D721Med (cell line): ENCODE measurements at places on chromosomes 11 and 22.

DNA sequence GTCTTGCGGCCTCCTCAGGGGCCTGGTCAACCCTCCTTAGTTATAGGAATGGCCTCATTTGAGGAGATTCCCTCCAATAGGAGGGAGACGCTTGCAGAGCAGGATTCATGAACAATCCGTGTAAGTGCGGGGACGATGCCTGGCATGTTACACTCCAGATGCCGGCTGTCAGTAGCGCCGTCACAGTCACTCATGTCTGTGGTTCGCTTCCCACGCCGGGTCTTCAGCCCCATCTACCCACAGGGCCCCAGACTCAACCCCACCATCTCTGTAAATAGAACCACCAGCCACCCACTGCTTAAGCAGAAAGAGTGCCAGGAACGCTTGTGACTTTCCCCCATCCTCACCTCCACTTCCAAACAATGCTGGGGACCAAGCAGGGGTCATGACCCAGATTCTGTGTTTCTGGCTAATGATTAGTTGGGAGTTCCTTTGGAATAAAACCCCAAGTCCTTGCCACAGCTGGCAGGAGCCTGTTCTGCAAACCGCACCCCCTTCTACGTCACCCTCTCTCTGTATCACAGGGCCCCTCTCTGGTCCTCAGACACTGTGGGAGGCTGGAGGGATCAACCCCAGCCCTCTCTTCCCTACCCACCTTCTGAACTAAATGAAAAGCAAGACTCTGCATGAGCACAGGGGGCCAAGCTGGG lies 38.8 kb upstream of the TOLLIP start:
- DNase-seq = no peak

GRCh38 chr22:25494774-25495173 lies 69.7 kb upstream of the GRK3 start:
- no peak for DNase-seq

GRCh38 chr11:1303973-1304372 lies 5.5 kb downstream of the TOLLIP start:
- no peak for DNase-seq

DNA sequence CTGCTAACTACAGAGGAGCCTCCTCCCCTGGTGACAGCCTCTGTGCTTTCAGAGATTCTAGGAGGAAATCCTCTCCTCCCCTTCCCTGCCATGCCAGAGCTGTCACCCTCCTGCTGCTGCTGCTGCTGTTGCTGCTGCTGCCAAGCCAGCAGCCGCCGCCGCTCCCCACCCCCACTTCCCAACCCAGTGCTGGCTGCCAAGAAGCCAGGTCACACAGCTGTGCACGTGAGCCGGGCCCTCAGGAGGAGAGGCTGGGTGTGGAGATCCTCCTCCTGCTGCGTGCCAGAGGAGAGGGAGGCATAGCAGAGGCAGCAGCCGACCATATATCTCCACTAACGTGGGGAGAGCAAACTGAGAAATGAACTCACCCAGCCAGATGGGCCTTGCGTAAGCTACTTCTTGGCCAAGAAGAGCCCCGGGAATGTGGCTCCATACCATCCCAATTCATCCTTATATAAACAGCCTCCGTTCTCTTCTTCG lies 12.4 kb downstream of the CRY2 start:
- DNase-seq = no peak

- no peak for DNase-seq
These were observed 272.3 kb upstream of the RAG2 start for GRCh38 chr11:36870361-36870760.

DNA sequence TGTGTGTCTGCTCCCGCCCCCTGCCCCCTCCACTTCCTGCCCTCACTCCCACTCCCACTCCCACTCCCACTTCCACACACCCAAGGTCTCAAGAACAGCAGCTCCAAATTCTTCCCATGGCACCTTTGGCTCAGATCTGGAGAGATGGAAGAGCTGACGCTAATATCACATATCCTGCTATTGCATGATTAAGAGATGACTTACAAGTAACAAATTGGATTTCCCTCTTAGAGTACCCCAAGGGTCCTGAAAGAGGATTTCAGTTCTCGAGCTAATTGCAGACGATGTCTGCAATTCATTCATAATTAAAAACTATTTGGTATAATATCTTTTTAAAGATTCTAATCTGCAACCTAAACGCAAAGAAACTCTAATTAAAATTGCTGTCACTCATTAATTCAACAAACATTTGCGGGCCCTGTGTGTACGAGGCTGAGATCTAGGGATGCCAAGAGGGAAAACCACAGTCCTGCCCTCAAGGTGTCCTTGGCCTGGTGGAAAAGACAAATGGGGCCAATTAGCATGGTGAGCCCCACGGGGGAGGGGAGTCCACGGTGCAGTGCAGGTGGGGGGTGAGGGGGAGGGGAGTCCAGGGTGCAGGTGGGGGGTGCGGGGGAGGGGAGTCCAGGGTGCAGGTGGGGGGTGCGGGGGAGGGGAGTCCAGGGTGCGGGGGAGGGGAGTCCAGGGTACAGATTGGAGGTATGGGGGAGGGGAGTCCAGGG lies 50.3 kb downstream of the CELSR1 start:
- DNase-seq = no peak
